Activated CD4-positive, alpha-beta T cell treated with anti-CD3 and anti-CD28 coated beads, Interleukin-2, amount 10 ng/mL, durations not matched to agents 7 days and 5 days (primary cell): ENCODE measurements at places on chromosomes 1 and 21. TPM values are rescaled to one million over a fixed set of nuclear protein-coding genes. Genes with fewer than 3 reads are reported as not detected.
A peak's percentile ranks its signal among the peaks of the same experiment; 100 is the strongest.

Gene AADACL4
- not detected for total RNA-seq

Gene CHML
- total RNA-seq = 13.0 TPM

DNA sequence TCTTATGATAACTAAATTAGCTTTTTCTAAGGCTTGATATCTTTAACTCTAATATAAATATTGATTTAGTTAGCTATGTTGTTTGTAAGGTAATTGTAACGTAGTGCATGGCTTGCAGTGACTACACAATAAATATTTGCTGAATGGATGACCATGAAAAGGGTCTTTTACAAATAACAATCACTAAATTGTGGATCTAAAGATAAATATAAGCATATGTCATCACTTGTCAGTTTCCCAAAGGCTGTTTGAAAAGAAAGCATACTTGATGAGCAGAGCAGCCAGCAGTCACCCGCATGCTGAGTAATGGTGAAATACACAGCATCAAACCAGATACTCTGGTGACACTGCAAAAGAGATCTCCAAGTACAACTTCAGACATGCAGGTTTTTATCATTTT lies 92.5 kb upstream of the FMN2 start:
- H3K27me3 ChIP-seq = peaks cover 36% of the 10 kb centered on the region
- peaks cover 2% of the 10 kb centered on the region for H3K4me1 ChIP-seq
- H3K36me3 ChIP-seq = no peaks in the 10 kb centered on the region
- DNase-seq = no peak
- no peak overlapping the region for H3K27ac ChIP-seq

Gene APCS
- not detected for total RNA-seq

- H3K36me3 ChIP-seq = no peaks in the 10 kb centered on the region
- no peak overlapping the region for H3K4me3 ChIP-seq
- no peaks in the 10 kb centered on the region for H3K4me1 ChIP-seq
- no peak for DNase-seq
- H3K27me3 ChIP-seq = no peaks in the 10 kb centered on the region
Measured at GRCh38 chr1:70819231-70819630, 228.4 kb downstream of the PTGER3 start.

DNA sequence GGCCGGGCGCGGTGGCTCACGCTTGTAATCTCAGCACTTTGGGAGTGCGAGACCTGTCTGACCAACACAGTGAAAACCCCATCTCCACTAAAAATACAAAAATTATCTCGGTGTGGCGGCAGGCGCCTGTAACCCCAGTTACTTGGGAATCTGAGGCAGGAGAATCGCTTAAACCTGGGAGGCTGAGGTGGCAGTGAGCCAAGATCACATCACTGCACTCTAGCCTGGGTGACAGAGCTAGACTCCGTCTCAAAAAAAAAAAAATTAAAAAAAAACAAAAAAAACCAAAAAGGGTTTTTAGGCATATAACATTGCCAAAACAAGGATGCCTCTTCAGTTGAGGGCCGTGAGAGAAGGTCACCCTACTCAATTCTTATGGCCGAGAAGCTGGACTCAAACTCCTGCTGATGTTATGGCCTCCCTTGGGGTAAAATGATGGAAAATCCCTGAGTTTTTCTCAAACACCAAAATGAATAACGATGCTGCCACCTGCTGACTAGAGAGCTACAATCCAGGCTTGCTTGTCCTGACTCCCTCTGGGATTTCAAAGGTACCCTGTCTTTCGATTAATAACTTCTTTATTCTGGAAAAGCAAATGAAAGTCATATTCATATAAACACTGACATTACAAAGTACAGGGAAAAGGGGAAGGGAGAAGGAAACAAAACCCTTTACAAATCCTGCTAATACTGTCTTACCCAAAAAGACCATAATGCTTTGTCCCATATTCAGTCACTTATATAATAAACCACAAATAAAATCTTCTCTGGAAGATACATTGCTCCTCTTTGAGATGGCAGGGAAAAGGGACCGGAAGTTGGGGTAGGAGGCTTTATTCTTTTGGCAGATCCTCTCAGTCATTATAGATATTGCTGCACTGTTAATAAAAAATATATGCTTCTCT lies 10.7 kb downstream of the RAB42 start:
- H3K4me3 ChIP-seq = no peak overlapping the region
- H3K27ac ChIP-seq = no peak overlapping the region
- DNase-seq = peak; percentile 45
- peaks cover 4% of the 10 kb centered on the region for H3K36me3 ChIP-seq
- H3K4me1 ChIP-seq = peaks cover 17% of the 10 kb centered on the region
- no peaks in the 10 kb centered on the region for H3K27me3 ChIP-seq

Gene FAM43B
- not detected for total RNA-seq

DNA sequence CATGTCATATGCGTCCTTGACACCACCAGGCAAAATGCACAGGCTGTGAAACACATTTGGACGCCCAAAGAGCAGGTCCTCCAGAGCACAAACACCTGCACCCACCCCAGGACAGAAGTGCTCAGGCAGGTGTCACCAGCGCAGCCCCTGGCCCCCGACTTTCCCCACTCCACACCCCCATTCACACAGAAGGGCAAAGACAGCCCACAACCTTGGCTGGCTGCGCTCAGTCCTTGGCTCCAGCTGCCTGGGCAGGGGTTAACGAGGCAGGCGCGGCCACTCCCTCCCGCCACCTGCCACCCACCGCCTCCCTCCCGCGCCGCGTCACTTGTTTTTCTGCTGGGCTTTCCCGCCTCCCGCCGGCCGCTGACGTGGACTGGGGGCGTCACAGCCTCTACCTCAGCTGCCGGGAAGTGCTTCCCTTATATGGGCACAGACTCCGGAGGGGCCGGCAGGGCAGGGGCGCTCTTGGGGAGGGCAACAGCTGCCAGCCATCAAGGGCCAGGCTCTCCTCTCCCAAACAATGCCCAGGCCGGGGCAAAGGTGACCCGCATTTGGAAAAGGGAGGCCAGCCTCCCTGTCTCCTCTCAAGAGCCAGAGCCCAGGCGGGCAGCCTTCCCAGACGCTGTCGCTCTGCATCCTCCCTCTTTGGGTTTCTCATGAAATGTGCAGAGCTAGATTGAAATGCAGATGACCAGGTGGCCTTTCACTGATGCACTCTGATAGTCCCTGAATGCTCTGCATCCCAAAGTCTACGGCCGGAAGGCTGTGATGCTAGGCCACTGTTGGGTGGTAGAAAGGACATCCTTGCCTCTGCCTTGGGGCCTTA lies 14.8 kb upstream of the BTG2 start:
- H3K4me3 ChIP-seq = peak overlapping the region; percentile 67
- H3K27me3 ChIP-seq = no peaks in the 10 kb centered on the region
- peaks cover 77% of the 10 kb centered on the region for H3K4me1 ChIP-seq
- DNase-seq = peak; percentile 97
- H3K27ac ChIP-seq = peak overlapping the region; percentile 99
- H3K36me3 ChIP-seq = no peaks in the 10 kb centered on the region

GRCh38 chr1:2865571-2866421 lies 64.3 kb upstream of the TTC34 start:
- H3K4me3 ChIP-seq = no peak overlapping the region
- no peaks in the 10 kb centered on the region for H3K27me3 ChIP-seq
- H3K36me3 ChIP-seq = no peaks in the 10 kb centered on the region
- H3K27ac ChIP-seq = no peak overlapping the region

Gene SLAMF1
- total RNA-seq = 70.6 TPM

Gene NPPA
- total RNA-seq = not detected

- H3K27ac ChIP-seq = peak overlapping the region; percentile 39
- peak overlapping the region; percentile 15 for H3K4me3 ChIP-seq
- no peak for DNase-seq
- peaks cover 34% of the 10 kb centered on the region for H3K36me3 ChIP-seq
Measured at GRCh38 chr1:84164567-84165021, 20.5 kb downstream of the PRKACB start.

- H3K4me3 ChIP-seq = no peak overlapping the region
- DNase-seq = no peak
Measured at GRCh38 chr1:223147873-223148272, 4.8 kb upstream of the TLR5 start.

GRCh38 chr1:38454236-38454635 lies 405.3 kb downstream of the RRAGC start:
- H3K27me3 ChIP-seq = peaks cover 6% of the 10 kb centered on the region
- H3K27ac ChIP-seq = no peak overlapping the region
- H3K4me3 ChIP-seq = no peak overlapping the region
- no peaks in the 10 kb centered on the region for H3K36me3 ChIP-seq

Gene PHGDH
- total RNA-seq = 102 TPM

Gene SLC16A4
- not detected for total RNA-seq

Gene KIF21B
- 107 TPM for total RNA-seq

Gene SMYD3
- 17.1 TPM for total RNA-seq

Gene ECM1
- 0.87 TPM for total RNA-seq

DNA sequence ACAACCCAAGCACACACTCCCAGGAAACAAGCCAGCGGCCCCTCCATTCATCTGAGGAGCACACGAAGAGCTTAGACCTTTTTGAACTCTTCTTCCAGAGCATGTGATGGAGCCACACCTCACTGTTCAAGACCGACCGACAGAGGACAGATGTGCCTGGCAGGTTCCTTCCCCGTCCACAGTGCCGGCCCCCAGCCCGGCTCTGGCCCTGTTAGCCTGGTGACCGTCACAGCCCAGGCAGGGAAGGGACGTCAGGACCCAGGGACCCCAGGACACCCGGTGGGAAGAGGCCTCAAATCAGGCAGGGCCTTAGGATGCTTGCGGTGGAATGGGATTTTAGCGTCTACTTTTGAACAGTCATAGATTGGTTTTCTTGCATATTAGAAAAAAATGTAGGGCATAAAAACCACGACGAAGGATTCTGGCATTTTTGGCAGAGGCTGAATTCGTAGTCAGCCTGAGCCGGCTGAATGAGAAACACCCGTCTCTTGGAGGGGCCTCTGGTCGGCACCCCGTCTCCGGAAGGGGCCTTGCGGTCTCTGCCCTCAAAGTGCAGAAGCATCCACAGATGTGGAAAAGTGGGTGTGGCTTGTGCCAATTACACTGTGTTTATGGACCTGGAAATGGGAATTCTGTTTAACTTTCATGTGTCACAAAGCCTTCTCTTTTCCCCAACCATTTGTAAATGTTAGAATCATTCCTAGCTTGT lies 79.3 kb downstream of the SIK1 start:
- H3K27ac ChIP-seq = no peak overlapping the region
- no peaks in the 10 kb centered on the region for H3K27me3 ChIP-seq
- DNase-seq = no peak
- peaks cover 13% of the 10 kb centered on the region for H3K4me1 ChIP-seq

- H3K36me3 ChIP-seq = no peaks in the 10 kb centered on the region
- H3K27ac ChIP-seq = no peak overlapping the region
Measured at GRCh38 chr1:163240705-163241104, 38.0 kb upstream of the RGS5 start.

Gene PDC
- total RNA-seq = not detected

Gene C1orf198
- total RNA-seq = 2.4 TPM

DNA sequence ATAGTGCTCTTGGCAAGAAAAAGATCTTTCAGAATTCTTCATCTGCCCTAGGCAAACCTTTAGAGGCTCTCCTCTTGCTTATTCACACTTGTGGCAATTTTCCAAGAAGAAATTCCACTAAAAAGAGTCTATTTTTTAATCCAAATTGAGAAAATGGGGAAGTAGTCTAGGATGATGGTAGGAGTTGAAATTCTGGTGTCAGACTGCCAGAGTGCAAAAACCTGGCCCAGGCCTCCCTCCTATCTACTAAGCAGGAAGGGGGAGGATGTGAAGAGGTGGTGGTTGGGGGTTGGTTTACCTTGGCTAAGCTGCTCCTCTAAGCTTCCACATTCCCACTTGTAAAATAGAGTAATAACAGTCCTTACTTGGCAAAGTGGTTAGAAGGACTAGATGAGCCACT lies 120.6 kb upstream of the KCNJ15 start:
- H3K27me3 ChIP-seq = peaks cover 4% of the 10 kb centered on the region
- no peaks in the 10 kb centered on the region for H3K4me1 ChIP-seq
- no peaks in the 10 kb centered on the region for H3K36me3 ChIP-seq
- H3K27ac ChIP-seq = no peak overlapping the region

Gene KRTAP19-1
- not detected for total RNA-seq

GRCh38 chr1:232793944-232794343 lies 11.3 kb upstream of the MAP10 start:
- H3K27ac ChIP-seq = no peak overlapping the region
- peaks cover 19% of the 10 kb centered on the region for H3K4me1 ChIP-seq
- no peaks in the 10 kb centered on the region for H3K36me3 ChIP-seq
- peak; percentile 47 for DNase-seq
- no peaks in the 10 kb centered on the region for H3K27me3 ChIP-seq
- H3K4me3 ChIP-seq = no peak overlapping the region

DNA sequence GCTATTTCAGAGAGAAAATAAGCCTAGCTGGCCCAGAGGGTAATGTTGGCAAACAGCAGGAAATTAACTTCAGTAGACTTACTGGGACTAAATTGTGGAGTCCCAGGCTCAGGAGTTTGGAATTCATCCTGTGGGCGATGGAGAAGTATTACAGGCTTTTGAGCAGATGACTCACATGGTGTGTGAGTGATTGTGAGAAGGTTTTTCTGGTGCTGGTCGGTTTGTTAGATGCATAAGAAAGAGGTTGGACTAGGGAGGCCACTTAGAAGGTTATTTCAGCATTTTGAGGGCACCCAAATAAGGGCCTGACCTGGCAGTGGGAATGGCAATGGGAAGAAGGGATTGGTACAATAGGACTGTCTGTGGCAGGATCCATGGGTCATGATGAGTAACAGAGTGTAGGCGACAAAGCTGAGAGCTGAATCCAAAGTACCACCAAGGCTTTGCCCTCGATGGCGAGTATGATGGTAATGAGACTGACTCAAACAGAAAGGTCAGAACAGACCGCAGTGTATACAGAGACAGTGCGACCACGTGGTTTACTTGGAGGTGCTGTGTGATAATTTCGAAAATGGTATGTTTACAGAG lies 69.2 kb upstream of the KIF26B start:
- no peak overlapping the region for H3K27ac ChIP-seq
- no peak overlapping the region for H3K4me3 ChIP-seq
- no peaks in the 10 kb centered on the region for H3K36me3 ChIP-seq
- DNase-seq = no peak
- H3K4me1 ChIP-seq = no peaks in the 10 kb centered on the region
- no peaks in the 10 kb centered on the region for H3K27me3 ChIP-seq

Gene TRNP1
- total RNA-seq = not detected

- no peak overlapping the region for H3K4me3 ChIP-seq
- no peak for DNase-seq
- peaks cover 18% of the 10 kb centered on the region for H3K27me3 ChIP-seq
- H3K27ac ChIP-seq = no peak overlapping the region
- no peaks in the 10 kb centered on the region for H3K36me3 ChIP-seq
- H3K4me1 ChIP-seq = peaks cover 11% of the 10 kb centered on the region
Measured at GRCh38 chr1:87399264-87399663, 70.6 kb downstream of the LMO4 start.

DNA sequence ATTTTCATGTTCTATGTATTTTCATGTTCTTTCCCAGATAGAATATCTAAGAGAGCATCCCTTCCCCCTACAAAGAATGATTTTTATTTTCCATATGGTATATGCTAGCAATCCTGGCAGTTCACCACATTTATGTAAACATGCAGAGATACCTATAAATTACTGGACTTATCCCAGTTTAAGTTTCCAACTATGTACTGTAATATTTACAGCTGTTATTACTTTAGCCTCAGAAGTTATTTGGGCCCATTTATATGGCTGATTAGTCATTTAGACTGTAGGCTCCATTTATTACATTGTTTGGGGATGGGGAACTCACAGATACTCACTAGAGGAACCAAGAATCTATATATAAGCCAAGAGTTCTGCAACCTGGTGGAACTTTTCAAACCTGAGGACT lies 84.8 kb upstream of the WARS2 start:
- no peaks in the 10 kb centered on the region for H3K36me3 ChIP-seq
- no peak for DNase-seq
- no peaks in the 10 kb centered on the region for H3K4me1 ChIP-seq
- H3K27me3 ChIP-seq = no peaks in the 10 kb centered on the region
- H3K4me3 ChIP-seq = no peak overlapping the region

Gene APOBEC4
- not detected for total RNA-seq
